GM19239 (cell line): ENCODE measurements at places on chromosomes 6 and 20.

DNA sequence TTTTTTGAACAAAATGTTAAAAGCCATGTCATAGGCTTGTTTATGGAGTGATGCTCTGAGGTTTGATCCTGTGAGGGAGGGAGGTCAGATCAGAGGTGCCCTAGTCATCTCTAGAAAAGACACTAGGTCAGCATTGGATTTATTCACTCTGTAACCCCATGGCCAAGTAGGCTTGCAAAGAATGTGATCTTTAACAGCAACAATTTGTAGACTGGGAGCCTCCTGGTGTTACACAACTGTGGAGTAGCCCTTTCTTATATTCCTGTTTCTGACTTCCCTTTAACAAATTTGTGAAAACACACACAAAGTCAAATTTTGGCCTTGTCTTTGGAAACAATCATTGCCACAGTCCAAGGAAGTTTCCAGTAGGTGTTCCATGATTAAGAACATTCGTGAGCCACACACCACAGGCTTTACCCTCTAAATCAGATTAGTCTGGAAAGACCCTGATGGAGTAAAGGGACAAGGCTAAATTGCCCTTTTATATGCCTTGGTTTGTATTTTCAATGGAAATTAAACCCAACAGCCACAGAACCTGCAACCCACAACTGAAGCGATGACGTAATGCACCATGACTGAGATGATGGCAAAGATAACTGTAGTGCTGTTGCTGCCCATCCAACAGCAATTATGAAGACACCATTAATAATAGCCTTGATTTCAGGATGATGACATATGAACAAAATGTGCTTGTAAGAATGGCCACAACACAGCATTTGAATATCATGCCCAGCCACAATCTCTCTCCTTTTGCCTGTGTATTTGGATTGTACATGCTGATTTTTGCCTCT is 22.1 kb downstream of the SCP2D1 start:
- DNase-seq, result no peak

DNA sequence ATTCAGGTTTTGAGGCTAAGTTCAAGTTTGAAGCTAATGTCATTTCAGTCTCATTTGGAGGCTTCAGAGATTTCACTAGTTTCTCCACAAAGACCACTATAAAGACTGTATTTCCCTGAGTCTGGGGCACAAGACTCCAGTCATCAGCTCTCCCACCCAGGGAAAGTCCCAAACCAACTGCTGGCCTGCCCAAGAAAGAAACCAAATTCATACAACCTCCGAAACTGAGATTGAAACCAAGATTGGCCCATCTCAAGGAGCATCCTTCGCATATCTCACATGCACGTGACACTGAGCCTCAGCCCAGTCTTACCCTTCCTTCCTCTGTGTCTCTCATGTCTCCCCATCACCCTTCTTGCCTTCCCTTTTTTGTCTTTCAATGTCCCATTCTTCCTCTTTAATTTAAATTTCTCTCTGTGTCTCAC is 3.5 kb upstream of the LTA start:
- no peak for DNase-seq

- no peak for DNase-seq
Measured at GRCh38 chr6:26183581-26184366, 96.5 kb downstream of the HFE start.

GRCh38 chr6:1724616-1725015 is 114.9 kb downstream of the FOXC1 start:
- no peak for DNase-seq

DNA sequence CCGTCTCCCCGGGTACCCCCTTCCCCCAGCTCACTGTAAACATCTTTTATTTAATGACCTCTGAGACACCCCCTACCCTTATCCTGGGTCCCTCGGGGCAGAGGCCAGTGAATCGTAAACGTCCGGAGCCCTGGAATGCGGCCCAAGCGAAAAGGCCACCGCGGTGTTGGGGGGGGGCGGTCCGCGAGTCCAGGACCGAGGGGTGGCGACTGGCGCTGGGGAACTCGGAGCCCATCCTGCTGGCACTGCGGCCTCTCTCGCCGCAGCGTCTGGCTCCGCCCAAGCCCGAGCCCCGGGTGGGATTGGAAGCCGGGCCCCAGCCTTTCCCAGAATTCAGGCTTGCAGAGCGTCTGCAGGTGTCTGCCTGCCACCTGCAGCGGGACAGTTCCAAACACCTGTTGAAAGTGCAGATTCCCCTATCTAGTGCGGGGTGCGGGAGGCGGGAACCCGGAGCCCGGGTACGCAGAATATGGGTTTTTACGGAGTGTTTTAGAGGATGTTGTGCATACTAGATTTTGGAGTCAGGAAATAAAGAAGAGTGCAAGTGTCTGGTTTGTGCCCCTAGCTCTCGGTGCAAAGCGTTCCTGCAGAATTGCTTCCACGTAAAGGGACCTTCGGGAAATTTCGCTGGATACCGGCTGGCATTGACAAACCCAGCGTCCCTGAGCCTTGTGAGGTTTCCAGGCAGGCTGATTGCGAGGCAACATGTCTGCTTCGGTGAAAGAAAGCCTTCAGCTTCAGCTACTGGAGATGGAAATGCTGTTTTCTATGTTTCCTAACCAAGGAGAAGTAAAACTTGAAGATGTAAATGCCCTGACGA is 800 bp downstream of the RWDD2A start:
- DNase-seq, result no peak

DNA sequence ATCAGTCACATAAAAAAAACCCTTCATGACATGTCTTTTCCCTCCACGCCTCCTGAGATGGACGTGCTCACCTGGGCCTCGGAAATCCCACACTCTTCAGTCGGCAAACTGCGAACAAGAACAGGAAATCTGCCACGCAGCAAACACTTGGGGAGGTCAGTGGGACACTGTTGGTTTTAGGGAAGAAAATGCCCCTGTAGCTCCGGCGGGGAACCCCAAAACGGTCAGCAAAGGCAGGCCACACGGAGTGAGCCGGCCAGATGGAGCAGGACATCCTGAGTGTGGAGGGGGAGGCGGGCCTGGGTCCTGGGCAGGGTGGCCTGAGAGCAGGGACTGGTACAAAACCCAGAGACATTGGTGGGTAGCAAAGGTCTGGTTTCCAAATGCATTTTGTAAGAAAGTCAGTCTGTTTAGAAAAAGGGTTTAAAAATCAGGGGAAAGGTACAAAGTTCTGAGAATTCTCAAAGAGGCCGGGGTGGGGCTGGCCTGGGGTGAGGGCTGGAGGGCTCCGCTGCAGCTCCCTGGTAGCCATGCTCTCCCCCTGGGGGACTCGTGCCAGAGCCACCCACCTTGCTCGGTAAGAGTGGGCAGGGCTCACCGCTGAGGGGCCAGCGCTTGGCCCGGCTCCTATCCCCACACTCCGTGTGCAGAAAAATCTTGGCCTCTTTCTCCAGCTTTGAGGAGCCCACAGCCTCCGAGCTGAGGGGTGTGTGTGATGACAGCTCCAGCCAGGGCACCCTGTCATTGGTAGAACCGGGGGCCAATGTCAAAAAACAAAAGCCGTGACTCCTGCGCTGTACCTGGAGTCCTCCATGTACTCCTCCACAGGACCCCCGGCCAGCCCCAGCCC is 5.2 kb downstream of the SLC2A4RG start:
- no peak for DNase-seq

DNA sequence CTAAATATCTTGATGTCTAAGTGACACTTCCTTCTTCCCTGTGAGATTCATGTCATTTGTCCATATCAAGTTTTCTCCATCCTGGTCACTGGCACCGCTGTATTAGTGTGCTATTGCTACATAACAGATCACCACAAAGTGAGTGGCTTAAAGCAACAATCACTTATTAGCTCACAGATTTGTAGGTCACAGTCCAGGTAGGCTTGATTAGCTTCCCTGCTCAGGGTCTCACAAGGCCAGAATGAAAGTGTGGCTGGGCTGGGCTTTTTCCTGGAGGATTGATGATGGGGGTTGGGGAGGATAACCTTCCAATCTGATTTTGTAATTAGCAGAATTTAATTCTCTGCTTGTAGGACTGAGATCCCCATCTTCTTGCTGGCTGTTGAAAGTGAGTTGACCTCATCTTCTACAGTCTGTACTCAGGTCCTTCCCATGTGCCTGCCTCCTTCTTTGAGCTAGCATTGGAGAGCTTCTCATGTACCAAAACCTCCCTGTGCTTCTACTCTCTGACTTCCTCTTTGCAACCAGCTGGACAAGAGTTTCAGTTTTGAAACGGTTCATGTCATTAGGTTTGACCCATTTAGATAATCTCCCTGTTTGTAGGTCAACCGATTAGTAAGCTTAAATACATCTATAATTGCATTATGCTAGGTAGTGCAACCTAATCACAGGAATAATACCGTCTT is 152.4 kb upstream of the MAN1A1 start:
- peak; percentile 1 for DNase-seq

DNA sequence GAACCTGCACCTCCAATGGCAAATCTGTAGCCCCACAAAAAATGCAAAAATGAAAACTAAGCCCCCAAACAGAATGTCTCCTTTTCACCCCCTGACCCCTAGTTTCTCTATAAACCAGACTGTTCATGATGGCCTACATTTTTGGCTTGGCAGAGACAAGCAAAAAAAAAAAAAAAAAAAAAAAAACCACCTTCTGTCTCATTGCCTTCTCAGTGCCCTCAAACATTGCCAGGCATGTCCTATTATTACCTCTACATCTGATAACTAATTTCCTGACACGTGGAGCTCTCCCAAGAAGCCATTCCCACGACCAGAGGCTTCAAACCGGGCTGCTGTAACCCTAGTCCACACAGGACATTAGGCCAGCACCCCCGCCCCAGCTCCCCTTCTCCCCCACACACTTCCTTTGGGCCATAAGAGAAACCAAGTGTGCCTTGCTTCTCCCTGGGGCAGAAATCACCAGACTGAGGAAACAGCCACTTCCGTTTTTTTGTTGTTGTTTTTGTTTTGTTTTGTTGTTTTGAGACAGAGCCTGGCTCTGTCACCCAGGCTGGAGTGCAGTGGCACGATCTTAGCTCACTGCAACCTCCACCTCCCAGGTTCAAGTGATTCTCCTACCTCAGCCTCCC is 65.4 kb downstream of the GPR6 start:
- DNase-seq, result no peak

- DNase-seq, result no peak
Measured at GRCh38 chr6:88565409-88565811, 398.0 kb downstream of the RNGTT start.

GRCh38 chr6:63307581-63308246 is 12.1 kb downstream of the LGSN start:
- peak; percentile 8 for DNase-seq

GRCh38 chr6:12010635-12011275 is 1.4 kb upstream of the HIVEP1 start:
- DNase-seq, result peak; percentile 23

GRCh38 chr6:38656896-38657295 is 17.2 kb upstream of the BTBD9 start:
- no peak for DNase-seq

- no peak for DNase-seq
Measured at GRCh38 chr6:150711584-150712504, 112.2 kb downstream of the PLEKHG1 start.

GRCh38 chr6:166449036-166449435 is 66.3 kb upstream of the MPC1 start:
- DNase-seq, result no peak

DNA sequence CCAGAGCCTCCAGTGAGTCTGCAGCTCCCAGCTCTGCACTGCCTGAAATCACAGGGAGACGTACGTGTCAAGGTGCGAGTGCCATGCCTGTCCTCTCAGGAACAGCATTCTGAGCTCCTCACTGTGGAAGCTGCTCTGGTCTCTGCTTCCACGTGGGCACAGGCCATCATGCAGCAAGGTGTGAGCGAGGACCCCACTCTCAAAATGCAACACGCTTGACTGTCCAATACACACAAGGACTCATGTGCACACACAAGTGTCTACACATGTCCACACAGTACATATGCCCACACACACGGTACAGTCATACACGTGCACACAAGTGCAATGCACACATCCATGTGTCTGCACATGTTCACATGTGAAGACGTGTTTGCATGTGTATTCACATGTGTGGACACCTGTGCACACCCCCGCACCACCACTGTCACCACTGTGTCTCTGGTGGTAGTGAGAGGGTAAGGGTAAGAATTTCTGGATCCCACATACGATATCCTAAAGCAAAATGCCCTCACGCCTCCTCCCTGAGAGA is 260.5 kb downstream of the DLL1 start:
- no peak for DNase-seq

DNA sequence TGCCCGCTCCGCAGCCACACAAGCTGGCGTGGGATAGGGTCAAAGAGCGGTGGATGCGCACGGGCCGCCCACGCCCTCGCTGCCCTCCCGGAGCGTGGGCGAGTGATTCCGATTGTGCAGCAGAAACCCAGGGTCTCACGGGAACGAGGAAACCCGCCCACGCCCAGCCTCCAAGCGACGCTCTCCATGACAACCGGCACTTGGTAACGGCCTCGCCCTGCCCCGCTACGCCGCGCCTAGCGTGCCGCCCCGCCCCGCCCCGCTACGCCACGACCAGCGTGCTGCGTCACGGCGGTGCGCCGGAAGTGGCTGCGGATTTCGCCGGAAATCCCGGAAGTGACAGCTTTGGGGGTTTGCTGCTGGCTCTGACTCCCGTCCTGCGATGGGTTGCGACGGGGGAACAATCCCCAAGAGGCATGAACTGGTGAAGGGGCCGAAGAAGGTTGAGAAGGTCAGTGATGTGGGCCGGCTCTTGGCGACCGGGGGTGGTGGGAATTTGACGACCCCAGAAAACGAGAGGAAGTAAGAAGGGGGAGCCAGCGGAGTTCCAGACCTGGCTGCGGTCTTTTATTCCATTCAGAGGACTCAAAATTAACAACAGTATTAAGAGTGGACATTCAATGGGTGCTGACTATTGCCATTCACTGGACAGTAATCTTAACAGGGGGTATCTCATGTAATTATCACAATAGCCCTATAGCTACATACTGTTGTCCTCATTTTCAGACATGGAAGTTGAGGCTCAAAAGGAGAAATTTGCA is at the start of gene RTF2:
TSS of gene RTF2 (plus strand) at position 312 of the 761 bp plus-strand sequence. CDS start at position 383, 71 bp downstream.
- DNase-seq, result peak; percentile 76

DNA sequence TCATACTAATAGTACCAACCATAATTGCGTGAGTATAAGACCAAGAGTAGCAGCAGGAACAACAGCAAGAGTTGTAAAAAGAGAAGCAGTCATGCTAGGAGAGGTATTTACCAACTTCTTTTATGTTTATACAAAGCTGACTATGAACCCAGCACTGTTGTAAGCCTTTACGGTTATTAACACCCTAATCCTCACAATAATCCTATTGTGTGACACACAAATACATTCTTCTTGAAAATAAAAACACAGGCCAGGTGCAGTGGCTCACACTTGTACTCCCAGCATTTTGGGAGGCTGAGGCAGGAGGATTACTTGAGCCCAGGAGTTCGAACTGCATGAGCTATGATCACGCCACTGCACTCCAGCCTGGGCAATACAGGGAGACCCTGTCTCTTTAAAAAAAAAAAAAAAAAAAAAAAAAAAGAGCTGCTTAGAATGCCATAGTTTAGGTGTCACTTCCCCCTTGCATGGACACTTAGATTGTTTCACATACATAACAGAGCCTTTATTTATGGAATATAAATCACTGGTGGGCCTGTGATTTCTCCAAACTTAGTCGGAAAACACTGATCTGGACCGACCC is 20.2 kb downstream of the HCK start:
- DNase-seq, result no peak

- DNase-seq, result no peak
Measured at GRCh38 chr6:150566486-150566885, 33.2 kb upstream of the PLEKHG1 start.

GRCh38 chr6:34144581-34145160 is 1.2 kb downstream of the GRM4 start:
- DNase-seq, result no peak

GRCh38 chr6:125370343-125370742 is 68.6 kb upstream of the HDDC2 start:
- DNase-seq, result no peak
